Left ventricle myocardium inferior (tissue), 1 donor: ENCODE measurements at places on chromosomes 11 and 22.

DNA sequence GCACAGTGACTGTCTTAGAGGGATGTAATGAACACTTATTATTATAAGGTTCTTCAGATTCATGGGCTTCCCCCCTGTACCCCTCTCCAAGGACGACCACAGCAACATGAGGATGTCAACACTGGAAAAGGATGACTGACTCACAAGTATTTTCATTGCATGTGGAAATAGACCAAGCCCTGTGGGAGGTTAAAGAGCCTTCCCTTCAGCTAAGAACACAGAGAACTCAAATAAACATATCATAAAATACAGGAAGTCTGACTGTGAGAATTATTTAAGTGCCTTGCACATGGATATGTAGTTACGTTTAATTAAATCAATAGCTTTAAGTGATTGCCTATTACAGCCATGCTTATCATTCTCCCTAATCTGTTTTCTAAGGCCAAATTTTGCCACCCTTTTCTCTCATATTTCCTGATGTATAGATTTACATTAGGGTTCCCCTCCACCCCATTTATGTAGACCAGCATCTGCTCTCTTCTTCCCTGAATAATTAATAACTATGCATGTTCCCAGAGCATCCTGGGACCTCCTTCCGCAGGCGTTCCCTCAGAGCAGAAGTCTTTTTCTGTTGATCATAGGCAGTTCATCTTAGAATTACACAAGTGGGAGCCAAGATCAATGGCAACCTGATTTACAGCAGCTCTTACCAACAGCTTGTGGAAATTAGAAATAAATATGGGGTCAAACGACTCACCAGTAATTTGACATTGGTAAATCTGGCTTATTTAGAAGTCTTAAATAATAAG, 226.9 kb downstream of the OPCML start:
- no peak overlapping the region for H3K27ac ChIP-seq
- H3K27me3 ChIP-seq: peaks cover 47% of the 10 kb centered on the region
- H3K36me3 ChIP-seq: no peaks in the 10 kb centered on the region
- H3K4me1 ChIP-seq: no peaks in the 10 kb centered on the region
- no peak overlapping the region for H3K4me3 ChIP-seq

GRCh38 chr11:104917271-104918112, 19.2 kb upstream of the CASP12 start:
- H3K27ac ChIP-seq: peak overlapping the region; percentile 70
- peak overlapping the region; percentile 59 for H3K4me3 ChIP-seq
- H3K4me1 ChIP-seq: peaks cover 16% of the 10 kb centered on the region
- DNase-seq: no peak

DNA sequence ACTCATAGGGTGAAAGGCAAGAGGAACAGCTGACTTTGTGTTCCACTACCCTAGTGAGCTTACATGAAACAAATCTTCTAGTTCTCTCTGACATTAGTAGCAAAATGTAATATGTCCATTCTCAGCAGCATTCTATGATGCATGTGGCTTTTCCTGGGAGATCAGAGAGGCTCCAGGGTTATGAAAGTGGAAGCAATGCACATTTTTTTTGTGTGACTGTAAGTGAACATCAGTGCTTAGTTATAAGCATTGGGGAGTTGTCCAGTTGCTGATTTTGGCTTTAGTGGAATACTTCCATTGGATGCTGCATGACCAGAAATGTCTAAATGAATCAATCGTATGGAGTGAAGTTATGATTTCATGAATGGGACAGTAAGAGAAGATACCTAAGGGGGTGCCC, 255.9 kb downstream of the FAT3 start:
- H3K27me3 ChIP-seq: no peaks in the 10 kb centered on the region
- H3K4me3 ChIP-seq: no peak overlapping the region
- no peaks in the 10 kb centered on the region for H3K36me3 ChIP-seq

DNA sequence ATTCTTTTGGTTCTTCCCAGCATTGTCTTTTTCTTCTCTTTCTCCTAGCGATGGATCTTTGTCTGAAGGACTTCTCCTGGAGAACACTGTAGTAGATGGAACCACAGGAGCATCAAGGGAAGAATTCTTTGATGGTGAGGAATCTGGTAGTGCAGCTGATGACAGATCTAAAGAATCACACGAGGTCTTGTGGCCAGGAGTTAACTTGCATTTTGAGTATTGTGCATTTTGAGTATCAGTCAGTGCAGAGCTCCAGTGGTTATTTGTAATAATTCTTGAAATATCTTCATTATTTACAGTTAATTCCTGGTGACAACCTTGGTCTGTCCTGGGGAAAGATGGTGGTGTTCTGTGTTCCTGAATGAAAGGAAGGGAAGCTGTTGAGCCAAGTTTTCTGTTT, 14.5 kb upstream of the POGLUT3 start:
- no peak for DNase-seq
- H3K4me3 ChIP-seq: no peak overlapping the region
- H3K4me1 ChIP-seq: no peaks in the 10 kb centered on the region
- no peaks in the 10 kb centered on the region for H3K36me3 ChIP-seq
- H3K27me3 ChIP-seq: peaks cover 3% of the 10 kb centered on the region
- no peak overlapping the region for H3K27ac ChIP-seq

DNA sequence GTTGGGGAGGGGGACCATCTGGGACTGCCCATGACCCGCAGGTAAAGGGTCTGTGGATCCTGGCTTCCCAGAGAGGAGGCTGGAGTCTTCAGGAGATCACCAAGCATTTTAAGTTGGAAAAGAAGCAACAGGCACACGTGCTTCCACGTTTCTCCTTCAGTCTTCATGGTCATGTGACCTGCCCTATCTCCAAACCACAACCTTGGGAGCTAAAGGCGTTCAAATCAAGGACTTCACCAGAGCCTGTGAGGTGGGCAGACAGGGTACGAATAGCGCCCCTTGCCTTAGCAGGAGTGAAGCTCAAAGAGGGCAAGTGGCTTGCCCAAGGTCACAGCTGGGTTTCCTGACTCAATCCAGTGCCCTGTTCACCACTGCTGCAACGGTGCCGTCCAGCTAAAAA, 6.7 kb downstream of the TMEM184B start:
- H3K27me3 ChIP-seq: no peaks in the 10 kb centered on the region
- H3K4me1 ChIP-seq: peaks cover 98% of the 10 kb centered on the region
- no peaks in the 10 kb centered on the region for H3K36me3 ChIP-seq

DNA sequence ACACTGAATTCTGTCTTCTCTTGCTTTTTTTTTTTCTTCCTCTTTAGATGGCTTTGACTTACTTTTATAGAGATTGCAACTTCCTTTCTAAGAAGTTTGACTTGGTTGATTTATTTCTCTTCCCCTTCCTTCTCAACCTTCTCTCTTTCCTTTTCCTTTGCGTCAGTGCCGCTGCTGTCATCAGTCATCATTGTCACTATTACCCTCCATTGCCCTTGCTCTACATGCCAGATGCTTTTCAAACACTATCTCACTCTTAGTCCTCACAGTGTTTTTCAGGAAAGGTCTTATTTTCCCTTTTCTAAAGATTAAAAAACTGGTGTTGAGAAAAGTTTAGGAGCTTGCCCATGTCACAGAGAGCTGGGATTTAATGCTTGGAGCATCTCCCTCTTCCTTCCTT, 74.7 kb upstream of the C11orf87 start:
- H3K4me1 ChIP-seq: peaks cover 10% of the 10 kb centered on the region
- no peaks in the 10 kb centered on the region for H3K36me3 ChIP-seq
- no peak overlapping the region for H3K27ac ChIP-seq
- H3K4me3 ChIP-seq: no peak overlapping the region

- H3K27me3 ChIP-seq: no peaks in the 10 kb centered on the region
- no peak overlapping the region for H3K4me3 ChIP-seq
- no peaks in the 10 kb centered on the region for H3K36me3 ChIP-seq
- no peak overlapping the region for H3K27ac ChIP-seq
- DNase-seq: no peak
Measured at GRCh38 chr11:114566276-114566675, 6.6 kb upstream of the NXPE1 start.

- DNase-seq: no peak
- no peaks in the 10 kb centered on the region for H3K36me3 ChIP-seq
- peaks cover 38% of the 10 kb centered on the region for H3K27me3 ChIP-seq
- no peak overlapping the region for H3K27ac ChIP-seq
- H3K4me3 ChIP-seq: no peak overlapping the region
Measured at GRCh38 chr11:20243974-20244373, 83.7 kb upstream of the DBX1 start.

DNA sequence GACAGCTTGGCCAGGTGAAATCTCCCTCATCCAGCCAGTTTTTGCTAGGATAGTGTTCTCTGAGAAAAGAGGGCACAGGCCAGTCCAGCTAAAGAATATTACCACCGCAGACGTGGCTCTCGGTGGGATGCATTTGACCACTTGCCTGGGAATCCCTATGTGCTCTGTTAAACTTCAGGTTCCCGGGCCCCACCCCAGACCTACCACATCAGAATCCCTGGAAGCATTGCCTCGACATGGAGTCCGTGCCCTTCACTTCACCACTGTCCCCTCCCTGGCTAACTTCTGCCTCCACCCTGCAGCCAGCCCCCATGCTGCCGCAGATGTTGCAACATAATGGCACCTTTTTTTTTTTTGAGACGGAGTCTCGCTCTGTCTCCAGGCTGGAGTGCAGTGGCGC, 56.9 kb upstream of the EMID1 start:
- no peak overlapping the region for H3K27ac ChIP-seq
- no peak overlapping the region for H3K4me3 ChIP-seq
- DNase-seq: no peak
- peaks cover 42% of the 10 kb centered on the region for H3K4me1 ChIP-seq
- peaks cover 13% of the 10 kb centered on the region for H3K36me3 ChIP-seq

- no peak for DNase-seq
- H3K27me3 ChIP-seq: no peaks in the 10 kb centered on the region
- H3K27ac ChIP-seq: no peak overlapping the region
- H3K36me3 ChIP-seq: peaks cover 88% of the 10 kb centered on the region
Measured at GRCh38 chr22:17597217-17597616, 31.3 kb downstream of the ATP6V1E1 start.

GRCh38 chr11:116598036-116598435, 174.8 kb downstream of the BUD13 start:
- H3K4me1 ChIP-seq: no peaks in the 10 kb centered on the region
- H3K27me3 ChIP-seq: peaks cover 59% of the 10 kb centered on the region
- no peaks in the 10 kb centered on the region for H3K36me3 ChIP-seq
- H3K27ac ChIP-seq: no peak overlapping the region
- no peak overlapping the region for H3K4me3 ChIP-seq
- DNase-seq: no peak

GRCh38 chr11:134858783-134859480, 446.9 kb upstream of the B3GAT1 start:
- no peaks in the 10 kb centered on the region for H3K36me3 ChIP-seq
- H3K27me3 ChIP-seq: peaks cover 25% of the 10 kb centered on the region
- H3K4me3 ChIP-seq: no peak overlapping the region
- H3K27ac ChIP-seq: no peak overlapping the region
- H3K4me1 ChIP-seq: no peaks in the 10 kb centered on the region

- H3K27ac ChIP-seq: no peak overlapping the region
- H3K36me3 ChIP-seq: no peaks in the 10 kb centered on the region
- no peak overlapping the region for H3K4me3 ChIP-seq
- H3K27me3 ChIP-seq: peaks cover 38% of the 10 kb centered on the region
Measured at GRCh38 chr22:26398741-26399153, 30.3 kb upstream of the ASPHD2 start.

- H3K27ac ChIP-seq: no peak overlapping the region
- no peak overlapping the region for H3K4me3 ChIP-seq
- no peaks in the 10 kb centered on the region for H3K4me1 ChIP-seq
- DNase-seq: no peak
- peaks cover 99% of the 10 kb centered on the region for H3K36me3 ChIP-seq
Measured at GRCh38 chr11:74866557-74866956, 82.3 kb downstream of the XRRA1 start.

- H3K4me1 ChIP-seq: no peaks in the 10 kb centered on the region
- H3K36me3 ChIP-seq: peaks cover 100% of the 10 kb centered on the region
- no peak overlapping the region for H3K27ac ChIP-seq
- H3K4me3 ChIP-seq: no peak overlapping the region
- H3K27me3 ChIP-seq: no peaks in the 10 kb centered on the region
Measured at GRCh38 chr22:41146573-41146972, 54.2 kb downstream of the EP300 start.

GRCh38 chr11:45091563-45092403, 54.7 kb upstream of the PRDM11 start:
- no peak overlapping the region for H3K4me3 ChIP-seq
- H3K27ac ChIP-seq: peak overlapping the region; percentile 85
- no peaks in the 10 kb centered on the region for H3K27me3 ChIP-seq
- no peaks in the 10 kb centered on the region for H3K36me3 ChIP-seq

DNA sequence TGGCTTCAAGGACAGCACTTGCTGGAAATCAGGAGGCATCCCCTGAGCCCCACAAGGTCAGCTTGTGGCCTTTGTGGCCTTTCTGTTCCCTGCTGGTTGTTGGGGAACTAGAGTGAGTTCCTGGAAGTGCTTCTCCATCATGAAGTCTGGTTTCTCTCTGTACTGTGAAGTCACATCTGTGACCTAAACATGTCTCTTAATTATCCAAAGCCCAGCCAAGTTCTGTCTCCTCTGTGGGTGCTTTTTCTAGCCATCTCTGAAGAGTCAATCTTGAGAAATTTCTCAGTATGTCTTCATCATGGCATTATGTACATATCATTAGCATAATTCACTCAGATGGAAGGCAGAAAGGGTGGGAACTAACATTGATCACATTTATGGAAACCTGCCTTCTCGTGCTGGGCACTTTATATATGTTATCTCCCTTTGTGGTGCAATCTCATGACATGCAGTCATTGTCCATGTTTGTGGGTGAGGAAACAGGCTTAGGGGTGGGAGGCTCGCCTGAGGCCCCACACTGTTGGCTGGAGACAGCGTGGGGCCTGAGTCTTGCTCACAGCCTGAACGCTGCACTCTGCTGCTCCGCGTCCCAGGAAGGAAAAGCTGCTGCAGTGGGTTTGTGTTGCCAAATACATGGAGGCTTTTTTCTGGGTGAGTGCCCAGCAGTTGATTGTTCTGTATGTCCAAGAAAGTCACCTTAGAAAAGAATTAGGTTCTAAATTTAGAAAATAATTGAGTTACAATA, 24.6 kb downstream of the IGHMBP2 start:
- H3K27ac ChIP-seq: peak overlapping the region; percentile 65
- H3K4me3 ChIP-seq: no peak overlapping the region
- DNase-seq: no peak
- H3K4me1 ChIP-seq: peaks cover 41% of the 10 kb centered on the region
- H3K27me3 ChIP-seq: no peaks in the 10 kb centered on the region

DNA sequence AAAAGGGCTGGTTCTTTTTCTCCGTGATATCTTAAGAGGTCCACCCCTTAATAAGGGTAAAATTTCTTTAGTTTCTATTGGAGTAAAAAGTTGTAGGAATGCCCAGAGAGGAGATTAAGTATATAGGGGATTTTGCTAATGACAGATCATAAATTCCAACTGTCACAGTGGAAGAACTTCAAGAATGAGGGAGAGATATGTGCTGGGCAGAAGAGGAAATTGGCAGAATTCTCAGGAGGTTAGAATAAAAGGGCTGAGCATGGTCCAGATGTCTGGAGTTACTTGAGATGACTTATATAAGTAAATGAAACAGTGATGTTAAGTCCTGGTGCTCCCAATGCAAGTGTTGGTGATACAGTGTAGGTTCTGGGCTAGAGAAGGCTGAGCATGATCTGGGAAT, 417.6 kb upstream of the ARHGAP42 start:
- no peaks in the 10 kb centered on the region for H3K4me1 ChIP-seq
- H3K27me3 ChIP-seq: no peaks in the 10 kb centered on the region
- H3K27ac ChIP-seq: no peak overlapping the region
- H3K4me3 ChIP-seq: no peak overlapping the region

- no peak overlapping the region for H3K4me3 ChIP-seq
- peaks cover 64% of the 10 kb centered on the region for H3K27me3 ChIP-seq
Measured at GRCh38 chr22:22067192-22067591, 84.6 kb upstream of the TOP3B start.

- no peaks in the 10 kb centered on the region for H3K27me3 ChIP-seq
- H3K27ac ChIP-seq: peak overlapping the region; percentile 96
- peaks cover 70% of the 10 kb centered on the region for H3K4me1 ChIP-seq
- peak; percentile 95 for DNase-seq
- H3K36me3 ChIP-seq: no peaks in the 10 kb centered on the region
- H3K4me3 ChIP-seq: peak overlapping the region; percentile 77
Measured at GRCh38 chr11:9760193-9760575, 96.3 kb downstream of the SWAP70 start.
